ELF-1 (cell line): ENCODE measurements at places on chromosomes 7 and 10.

- DNase-seq, result no peak
Measured at GRCh38 chr7:155682484-155682883, 38.0 kb downstream of the RBM33 start.

GRCh38 chr10:21699575-21699974, 165.5 kb downstream of the MLLT10 start:
- DNase-seq, result no peak

DNA sequence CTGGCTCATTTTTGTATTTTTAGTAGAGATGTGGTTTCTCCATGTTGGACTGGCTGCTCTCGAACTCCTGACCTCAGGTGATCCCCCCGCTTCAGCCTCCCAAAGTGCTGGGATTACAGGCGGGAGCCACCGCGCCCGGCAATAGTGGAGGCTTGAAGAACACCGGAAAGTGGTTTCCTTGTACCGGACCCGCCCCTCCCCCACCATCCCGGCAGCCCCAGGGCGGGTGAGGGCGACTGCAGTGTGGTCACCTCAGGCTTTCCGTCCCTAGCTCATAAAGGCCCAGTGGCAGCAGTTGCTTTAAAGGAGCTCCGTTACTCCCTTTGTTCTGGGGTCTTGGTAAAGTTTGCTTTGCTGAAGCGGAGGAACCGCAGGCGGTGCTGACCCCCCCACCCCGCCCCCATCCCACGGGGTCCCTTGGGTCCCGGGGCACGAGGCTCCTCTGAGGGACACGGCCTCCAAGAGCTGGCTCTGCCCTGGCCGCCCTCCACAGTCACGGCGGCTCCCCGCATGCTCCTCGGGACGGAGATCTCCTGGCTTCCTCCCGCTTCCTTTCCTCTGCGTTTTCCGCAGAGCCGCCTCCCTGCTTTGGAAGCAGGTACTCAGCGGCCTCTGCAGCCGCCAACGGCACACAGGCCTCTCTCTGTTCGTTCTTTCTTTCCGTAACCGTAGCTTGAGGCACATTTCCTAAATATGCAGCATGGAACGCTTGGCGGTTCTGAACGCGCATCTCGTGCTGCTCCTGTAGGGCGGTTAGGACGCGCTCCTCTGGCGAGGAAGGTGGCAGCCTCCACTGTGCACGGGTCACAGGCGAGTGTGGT, 77.3 kb downstream of the DNAJB6 start:
- DNase-seq, result peak; percentile 51

DNA sequence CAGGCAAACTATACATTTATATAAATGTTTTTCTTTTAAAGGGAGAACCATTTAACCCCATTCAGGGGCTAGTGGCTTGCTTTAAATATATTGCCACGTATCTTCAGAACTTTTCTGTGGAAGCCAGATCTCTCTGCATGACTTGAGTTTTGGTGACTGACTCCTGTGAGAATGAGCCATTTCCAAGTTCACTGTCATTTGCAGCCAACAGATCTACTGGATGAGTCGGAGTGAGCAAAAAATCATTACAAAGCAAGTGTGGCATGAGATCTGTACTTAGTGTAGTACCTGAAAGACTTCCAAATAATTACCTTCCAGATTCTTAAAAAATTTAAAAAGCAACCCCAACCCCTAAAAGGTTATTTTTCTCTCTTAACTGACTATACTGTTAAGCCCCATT, 45.6 kb downstream of the PDSS1 start:
- no peak for DNase-seq

- no peak for DNase-seq
Measured at GRCh38 chr7:157789094-157789493, 452.3 kb downstream of the DNAJB6 start.

- no peak for DNase-seq
Measured at GRCh38 chr10:128052696-128053095, 73.5 kb downstream of the MKI67 start.

- DNase-seq, result no peak
Measured at GRCh38 chr7:155975490-155975889, 163.2 kb upstream of the SHH start.
